Stimulated activated CD8-positive, alpha-beta memory T cell treated with anti-CD3 and anti-CD28 coated beads, Interleukin-7, amount 100 ng/mL, for 1 hour (primary cell): ENCODE measurements at places on chromosomes 11 and 22.
A peak's percentile ranks its signal among the peaks of the same experiment; 100 is the strongest.

DNA sequence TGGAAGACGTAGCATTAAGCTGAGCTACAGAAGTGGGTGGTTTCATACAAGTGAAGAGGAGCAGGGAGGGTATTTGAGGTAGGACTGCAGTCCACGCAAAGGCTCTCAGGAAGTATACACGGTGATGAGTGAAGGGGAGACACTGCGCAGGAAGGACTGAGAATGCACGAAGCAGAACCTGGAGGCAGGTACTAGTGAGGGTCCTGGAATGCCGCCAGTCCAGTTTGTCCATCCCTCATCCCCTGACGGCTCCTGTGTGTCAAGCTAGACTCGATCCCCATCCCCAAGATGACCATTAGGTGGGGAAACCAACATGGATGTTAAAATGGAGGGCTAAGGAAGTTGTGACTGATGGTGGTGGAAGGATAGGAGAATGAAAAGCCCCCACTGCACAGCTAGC is 23.8 kb downstream of the ART5 start:
- DNase-seq: no peak

DNA sequence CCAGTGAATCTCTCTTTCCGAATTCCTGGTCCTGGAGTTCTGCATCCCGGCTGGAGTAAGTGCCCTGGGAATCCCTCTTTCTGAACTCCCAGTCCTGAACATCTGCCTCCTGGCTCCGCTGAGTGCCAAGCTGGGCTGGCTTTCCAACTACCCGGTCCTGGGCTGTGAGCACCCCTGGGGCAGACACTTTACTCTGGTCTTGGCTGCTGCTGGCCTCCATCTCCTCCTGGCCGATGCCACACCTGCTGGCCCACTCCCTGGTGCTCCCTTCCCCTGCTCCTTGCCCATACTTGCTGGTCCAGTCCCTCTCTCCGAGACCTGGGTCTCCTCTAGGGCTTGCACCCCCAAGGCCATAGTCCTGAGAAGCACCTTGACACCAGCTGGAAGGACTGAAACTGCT is 14.7 kb downstream of the TNKS1BP1 start:
- DNase-seq: no peak

- no peak for DNase-seq
Observed at GRCh38 chr22:25081409-25081824, 118.2 kb upstream of the CRYBB3 start.

DNA sequence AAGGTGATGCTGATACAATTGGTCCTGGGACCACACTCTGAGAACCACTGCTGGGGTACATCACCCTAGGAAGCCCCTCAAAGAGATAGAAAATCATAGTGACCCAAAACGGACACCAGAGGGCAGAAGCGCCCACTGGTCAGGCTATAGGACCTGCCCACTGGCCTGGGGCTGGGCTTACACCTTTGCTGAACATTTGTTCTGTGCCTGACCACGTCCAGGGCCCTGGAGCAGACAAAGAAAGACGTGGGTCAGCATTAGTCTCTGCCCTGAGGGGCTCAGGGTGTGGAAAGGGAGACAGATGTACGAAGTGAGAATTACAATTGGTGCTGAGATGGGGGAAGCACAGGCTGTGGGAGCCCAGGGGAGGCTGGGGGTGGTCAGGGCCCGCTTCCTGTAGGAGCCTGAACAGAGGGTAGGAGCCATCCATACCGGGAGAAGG is 14.4 kb upstream of the SERPINH1 start:
- no peak for DNase-seq

DNA sequence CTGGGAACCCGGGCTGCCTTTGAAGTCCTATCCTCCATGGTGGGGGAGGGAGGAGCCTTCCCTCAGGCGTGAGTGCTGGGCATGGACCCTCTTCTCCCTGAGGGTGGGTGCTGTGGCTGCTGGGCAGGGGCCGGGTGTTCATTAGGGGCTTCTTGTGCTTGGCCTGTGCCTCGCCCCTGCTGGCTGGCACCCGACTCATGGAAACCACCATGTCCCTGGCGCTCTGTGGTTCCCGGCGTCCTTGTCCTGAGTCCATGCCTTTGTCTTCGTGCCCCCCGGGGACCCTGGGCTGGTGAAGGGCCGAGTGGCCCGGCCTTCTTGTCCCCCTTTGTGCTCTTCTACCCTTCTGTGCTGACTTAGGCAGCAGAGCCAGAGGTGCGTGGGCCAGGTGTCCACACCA is 23.2 kb downstream of the TPCN2 start:
- DNase-seq: no peak

DNA sequence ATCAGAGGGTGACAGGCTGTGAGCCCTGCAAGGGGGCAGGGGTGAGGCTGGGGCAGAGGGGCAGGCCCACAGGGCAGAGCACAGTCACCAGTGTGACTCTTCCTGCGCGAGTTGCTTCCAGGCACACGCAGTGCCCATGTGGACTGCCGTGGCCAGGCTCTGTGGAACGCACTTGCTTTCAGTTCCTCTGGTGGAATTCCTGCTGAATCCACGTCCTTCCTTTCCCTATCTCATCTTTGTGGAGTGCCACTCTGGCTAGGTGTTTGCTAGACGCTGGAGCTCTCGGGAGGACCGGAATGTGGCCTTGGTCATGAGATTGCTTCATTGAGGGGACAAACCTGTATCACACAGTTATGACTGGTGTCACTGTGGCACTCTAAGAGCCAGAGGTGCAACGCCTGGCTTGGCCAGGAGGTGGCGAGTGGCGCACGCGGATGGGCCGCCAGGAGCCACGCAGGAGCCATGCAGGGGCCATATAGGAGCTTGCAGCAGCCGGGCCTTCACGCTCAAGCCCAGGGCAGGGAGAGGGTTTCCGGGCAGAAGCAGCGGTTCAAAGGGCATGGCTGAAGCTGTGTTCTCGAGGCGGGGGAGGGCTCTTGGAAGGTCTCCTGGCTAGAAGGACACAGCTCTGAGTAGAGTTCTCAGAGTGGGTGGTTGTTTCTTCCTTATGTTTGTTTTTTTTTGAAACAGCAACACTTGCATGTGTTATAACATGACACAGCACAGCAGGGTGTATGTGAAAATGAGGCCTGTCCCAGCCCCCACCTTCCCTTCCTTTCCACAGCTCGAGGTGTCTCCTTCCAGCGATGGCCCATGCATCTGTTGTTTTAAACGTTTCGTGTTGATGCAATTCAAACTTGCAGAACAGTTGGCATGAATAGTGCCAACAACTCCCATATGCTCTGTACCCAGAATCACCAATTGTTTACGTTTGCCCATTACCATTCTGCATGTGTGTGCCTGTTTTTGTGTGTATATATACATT is 36.2 kb downstream of the TBC1D22A start:
- DNase-seq: peak; percentile 57

GRCh38 chr11:97229936-97230335 is 840.1 kb downstream of the JRKL start:
- no peak for DNase-seq

- DNase-seq: no peak
Observed at GRCh38 chr11:12762278-12762677, 88.1 kb downstream of the TEAD1 start.

DNA sequence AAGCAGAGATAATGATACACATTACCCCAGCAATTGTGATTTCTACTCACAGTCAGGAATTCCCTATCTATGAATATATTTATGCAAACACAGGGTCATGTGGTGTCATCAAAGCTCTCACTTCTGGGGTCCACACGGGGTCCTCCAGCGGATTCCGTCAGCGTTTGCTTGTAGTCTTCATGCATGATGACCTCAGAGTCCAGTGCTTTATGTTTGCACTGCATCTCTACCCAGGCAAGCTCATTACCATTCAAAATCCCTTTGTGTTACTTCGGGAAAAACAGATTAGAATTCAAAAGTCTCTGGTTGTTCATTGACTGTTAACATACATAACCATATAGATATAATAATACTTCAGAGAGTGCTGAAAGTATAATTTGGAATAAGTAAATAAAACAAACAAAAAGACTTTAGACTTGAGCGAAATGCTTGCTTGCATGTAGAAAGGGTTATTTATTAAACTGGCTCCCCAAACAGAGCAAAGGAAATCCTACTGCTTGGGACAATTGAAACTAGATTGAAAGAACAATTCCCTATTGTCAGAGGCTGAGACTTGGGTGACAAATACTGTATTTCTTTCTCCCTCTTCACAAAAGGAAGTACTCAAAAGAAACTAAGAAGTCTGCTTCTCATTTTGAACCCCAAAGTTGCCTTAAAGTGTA is 423.1 kb downstream of the ETS1 start:
- no peak for DNase-seq

GRCh38 chr22:26681395-26681821 is 24.0 kb downstream of the MIAT start:
- no peak for DNase-seq
